Stimulated activated CD4-positive, alpha-beta T cell treated with anti-CD3 and anti-CD28 coated beads, Interleukin-15, amount 100 ng/mL, for 1 hour (primary cell): ENCODE measurements at places on chromosomes 2 and 18.
A peak's percentile ranks its signal among the peaks of the same experiment; 100 is the strongest.

DNA sequence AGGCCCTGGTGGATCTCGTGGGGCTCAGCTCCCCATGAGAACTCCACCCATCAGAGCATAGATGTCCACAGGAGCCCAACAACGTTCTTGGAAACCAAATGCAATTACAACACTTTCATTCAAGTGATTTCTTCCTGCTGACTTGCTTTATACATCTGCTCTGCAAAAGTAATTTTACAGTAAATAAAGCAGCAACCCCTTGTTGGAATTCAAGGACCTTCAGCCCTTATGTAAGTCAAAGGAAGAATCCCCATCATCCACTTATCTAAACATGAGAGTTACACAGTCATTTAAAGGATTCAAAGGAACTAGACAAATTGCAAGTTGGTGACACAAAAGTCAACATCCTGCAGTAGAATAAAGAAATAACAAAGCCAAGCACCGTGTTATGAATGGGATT lies 17.1 kb upstream of the ANTXR1 start:
- no peak for DNase-seq

GRCh38 chr2:240649331-240649730 lies 24.1 kb downstream of the GPR35 start:
- no peak for DNase-seq

DNA sequence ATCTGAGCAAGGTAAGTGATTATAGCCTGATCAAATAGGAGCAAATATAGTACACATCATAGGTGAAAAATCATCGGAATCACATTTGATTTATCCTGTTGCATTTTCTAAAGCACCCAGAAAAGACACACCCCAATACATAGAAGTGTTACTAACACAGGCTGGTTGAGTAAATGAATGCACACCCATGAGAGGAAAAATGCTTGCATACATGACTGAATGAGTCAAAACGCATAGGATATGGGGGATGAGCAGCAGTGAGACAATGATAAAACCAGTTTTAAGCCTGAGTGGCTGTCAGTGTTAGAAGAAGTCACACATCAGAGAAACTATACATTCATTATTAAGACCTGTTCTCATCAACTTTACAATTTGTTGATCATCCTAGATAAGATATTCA lies 449.6 kb upstream of the CDH20 start:
- no peak for DNase-seq

DNA sequence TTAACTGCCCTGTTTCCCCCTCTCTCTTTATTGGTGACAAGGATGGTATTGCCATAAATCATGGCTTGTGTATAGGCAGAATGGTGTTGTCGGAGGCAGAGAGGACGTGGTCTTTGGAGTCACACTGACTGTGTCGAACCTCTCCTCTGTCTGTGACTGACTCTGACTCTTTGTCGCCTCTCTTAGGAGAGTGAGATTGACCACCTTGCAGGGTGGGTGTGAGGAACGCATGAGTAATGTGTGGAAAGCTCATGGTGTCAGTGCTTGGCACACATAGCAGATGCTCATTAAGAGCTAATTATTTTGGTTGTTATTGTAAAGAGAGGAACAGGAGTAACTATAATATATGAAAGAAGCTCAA lies 145.6 kb downstream of the TTC27 start:
- no peak for DNase-seq

GRCh38 chr2:38394903-38395341 lies 17.8 kb upstream of the ATL2 start:
- DNase-seq = no peak

GRCh38 chr2:226213717-226214116 lies 585.9 kb downstream of the IRS1 start:
- DNase-seq = no peak

GRCh38 chr2:171244970-171245782 lies 84.5 kb upstream of the TLK1 start:
- no peak for DNase-seq

DNA sequence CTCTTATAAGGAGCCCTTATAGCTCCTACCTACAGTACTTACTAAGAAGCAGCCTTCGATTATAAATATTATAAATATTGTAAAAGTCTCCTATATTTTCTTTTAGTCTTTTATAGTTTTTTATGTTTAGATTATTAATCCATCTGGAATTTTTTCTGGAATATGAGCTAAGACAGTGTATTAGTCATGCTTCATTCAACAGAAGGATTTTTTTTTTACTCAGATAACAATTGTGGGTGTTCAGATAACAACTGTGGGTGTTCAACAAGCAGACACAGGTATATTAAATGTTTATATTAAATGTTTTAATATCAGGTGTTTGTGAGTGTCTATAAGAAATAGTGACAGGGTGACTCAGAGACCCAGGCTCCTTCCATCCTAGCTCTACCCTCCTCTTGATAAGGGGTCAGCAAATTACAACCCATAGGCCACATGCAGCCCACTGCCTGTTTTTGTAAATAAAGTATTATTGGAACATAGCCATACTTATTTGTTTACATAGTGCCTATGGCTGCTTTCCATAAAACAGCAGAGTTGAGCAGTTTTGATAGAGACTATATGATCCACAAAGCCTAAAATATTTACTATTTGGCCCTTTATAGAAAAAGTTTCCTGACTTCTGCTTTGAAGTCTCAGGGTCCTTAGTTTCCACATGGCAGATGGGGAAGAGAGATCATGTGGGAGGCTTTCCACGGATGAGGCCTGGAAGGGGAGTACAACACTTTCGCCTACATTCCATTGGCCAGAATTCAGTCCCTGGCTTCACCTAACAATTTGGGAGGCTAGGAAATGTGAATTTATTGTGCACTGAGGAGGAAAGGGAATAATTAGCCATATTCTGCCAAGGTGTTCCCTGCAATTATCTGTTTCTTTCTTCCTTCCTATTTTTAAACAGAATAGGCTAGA lies 4.3 kb upstream of the SPATS2L start:
- DNase-seq = no peak

DNA sequence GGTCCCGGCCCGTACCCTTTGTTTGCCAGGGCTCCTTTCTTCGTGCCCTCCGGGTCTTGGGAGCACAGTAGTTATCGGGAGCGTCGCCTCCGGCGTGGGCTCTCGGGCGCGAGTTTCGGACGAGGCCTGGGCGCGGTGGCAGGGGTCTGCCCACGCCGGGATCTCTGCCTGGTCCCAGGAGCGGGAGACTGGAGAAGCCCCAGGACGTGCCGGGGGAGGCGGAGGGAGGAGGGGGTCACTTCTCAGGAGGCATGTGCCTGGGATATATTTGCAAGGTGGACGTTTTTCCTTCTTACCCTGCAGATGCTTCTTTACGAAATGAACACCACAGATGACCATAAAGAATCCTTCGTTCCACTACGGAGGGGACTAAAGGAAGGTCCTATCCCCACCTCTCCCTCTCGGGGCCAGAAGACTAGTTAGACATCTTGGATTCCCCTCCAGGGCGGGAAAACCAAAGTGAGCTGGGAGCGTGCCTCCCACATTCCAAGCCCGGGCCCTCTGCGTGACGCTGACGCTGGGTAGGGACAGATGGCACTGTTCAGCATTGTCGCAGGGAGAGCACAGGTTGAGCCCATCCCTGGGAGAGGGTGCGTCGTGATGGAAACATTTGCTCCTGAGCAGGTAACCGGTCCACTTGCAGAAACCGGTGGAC lies 483 bp upstream of the FHL2 start:
- DNase-seq = no peak

GRCh38 chr2:239889641-239890121 lies 135.5 kb downstream of the NDUFA10 start:
- no peak for DNase-seq

- DNase-seq = no peak
Observed at GRCh38 chr2:113937501-113937900, 47.6 kb downstream of the ACTR3 start.

- no peak for DNase-seq
Observed at GRCh38 chr2:40433736-40434135, 18.2 kb downstream of the SLC8A1 start.

GRCh38 chr2:26495705-26496297 lies 17.9 kb upstream of the OTOF start:
- no peak for DNase-seq

DNA sequence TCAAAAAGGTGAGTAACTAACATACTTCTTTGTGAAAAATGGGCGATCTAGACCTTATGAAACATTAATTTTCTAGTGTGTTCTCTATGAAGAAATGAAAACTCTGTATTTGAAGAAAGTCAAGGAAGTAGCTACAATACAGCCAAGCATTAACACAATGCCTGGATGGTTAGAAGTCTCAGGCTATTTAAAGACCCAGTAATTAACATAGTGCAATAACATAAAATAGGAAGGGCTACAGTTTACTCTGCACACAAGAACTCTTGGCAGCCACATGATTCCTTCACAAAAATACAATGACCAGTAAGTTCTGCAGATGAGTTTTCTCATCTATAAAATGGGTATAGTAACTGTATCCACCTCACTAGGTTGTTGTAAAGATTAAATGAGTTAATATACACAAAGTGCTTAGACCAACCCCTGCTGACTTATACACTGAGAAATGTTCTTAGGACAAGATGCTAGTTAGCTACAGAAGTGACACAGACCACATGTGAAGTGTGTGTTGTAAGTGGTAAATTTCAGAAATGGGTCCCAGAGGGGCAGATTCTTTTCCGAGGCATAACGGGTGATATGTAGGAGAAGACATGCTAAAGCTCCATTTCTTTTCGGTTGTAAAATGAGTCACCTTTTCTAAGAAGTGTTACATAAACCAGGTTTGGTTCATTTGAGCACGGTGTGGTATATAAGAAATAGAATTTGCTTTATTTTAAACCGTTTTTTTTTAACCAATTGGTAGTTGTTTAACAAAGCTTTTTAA lies 61.8 kb downstream of the CXCR4 start:
- DNase-seq = no peak

- DNase-seq = peak; percentile 30
Observed at GRCh38 chr18:79519751-79520477, 124.2 kb downstream of the NFATC1 start.

DNA sequence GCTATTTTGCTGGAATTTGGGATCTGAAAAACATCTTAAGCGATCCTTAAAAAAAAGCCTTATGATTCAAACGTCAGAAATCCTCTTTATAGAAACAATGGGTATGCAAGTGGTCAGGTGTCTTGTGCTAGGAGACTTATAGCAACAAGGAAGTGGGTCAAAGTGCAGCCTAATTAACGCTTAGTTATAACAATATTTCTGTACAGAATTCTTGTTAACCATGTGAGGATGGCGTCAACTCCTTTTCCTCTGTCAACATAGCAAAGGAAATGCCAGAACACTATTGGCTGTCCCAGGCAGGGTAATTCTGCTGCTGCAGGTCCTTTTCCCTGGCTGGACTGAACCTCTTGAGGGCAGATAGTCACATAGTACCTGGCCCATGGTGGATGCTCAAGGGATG lies 189.4 kb downstream of the MSH2 start:
- DNase-seq = no peak

DNA sequence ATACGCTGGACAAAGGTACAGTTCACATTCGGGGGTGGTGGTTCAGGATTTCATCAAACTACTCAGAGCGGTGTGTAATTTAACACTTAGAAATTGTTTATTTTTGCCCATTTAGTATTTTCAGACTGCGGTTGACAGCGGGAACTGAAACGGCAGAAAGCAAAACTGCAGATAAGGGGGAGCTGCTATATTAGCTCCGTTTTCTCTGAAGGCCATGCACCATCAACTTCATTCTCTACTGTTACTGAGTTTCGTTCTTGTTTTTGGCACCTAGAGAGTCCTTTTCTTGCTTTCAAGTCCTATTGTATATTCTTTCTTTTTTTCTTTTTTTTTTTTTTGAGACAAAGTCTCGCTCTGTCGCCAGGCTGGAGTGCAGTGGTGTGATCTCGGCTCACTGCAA lies 121.5 kb upstream of the SP3 start:
- DNase-seq = no peak

DNA sequence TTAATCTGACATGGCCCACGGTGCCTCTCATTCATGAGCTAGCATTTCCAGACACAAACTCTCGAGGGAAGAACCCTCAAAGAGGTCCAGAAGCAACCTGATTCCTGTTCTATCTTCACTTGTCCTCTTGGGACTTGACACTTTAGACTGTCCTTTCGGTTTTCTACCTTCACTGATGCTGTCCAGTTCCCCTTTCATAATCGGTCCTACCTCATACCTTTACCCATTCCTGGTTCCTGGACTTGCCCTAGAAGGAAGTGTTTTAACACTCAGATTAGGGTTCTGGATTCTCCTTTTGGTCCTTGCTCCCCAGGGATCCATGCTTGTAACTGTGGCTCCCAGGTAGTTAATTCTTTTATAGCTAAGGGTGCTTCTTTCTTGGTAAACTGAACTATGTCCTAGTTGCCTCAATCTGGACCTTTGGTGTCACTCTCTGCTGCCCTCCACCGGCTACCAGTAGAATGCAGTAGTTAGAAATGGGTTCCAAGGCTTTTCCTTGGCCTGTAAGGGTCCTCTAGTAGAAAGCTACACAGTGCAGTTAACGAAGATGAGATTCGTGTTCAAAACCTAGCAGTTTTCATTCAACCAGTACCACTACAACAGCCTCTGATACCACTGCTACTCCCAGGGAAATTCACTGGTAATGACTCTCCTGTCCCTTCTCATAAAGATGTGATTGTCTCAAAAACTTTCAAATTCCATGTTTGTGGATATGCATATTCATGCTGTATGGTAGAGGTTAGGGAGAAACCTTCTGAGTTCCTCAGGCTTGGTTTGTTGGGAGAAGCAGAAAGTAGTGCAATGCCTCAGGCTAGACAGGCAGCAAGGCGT lies 178.1 kb upstream of the CYP26B1 start:
- DNase-seq = no peak

DNA sequence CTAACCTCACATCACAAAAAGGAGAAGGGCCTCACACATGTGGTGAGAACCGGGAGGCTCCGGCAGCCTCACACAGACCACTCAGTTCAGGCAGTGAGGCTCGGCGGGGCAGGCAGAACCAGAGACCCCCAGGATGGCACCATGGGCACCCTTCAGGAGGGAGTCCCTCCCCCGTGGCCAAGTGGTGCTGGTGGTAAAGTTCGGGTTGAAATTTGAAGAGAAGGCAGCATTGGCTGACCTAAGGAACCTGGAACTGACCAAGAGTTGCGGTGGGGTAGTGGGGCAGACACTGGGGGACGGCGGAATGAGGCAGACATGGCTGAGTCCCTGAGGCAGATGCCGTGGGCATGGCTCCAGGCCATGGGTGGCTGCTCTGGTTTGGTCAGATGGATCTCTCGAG lies 239.3 kb upstream of the MYT1L start:
- no peak for DNase-seq

DNA sequence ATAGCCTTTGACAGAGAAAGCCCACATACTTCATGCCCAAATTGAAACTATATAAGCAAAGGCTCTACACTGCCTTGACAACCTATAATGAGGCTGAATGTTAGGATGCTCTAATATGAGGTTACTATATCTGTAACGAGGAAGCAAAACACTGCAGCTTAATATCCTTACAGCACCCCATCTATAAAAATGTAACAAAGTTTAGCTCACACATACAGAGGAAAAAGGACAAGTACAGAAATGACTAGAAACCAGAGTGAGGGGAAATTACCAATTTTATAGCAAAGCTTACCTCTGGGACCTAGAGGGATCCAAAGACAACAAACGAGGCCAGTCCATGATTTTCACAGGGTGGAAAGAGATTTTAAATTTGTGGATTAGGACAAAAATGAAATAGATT lies 138.5 kb downstream of the COL4A4 start:
- DNase-seq = no peak
